ENCODE measurements at places on chromosomes 12 and 14. TPM values are rescaled to one million over a fixed set of nuclear protein-coding genes. Genes with fewer than 3 reads are reported as not detected.

PLEKHG7 gene
- not detected for total RNA-seq

PKP2 gene
- total RNA-seq = 3.6 TPM

ANAPC5 gene
- 111 TPM for total RNA-seq

SLCO1B1 gene
- total RNA-seq = 0.21 TPM

OTX2 gene
- total RNA-seq = 0.84 TPM

IL26 gene
- total RNA-seq = not detected

ADAMTS20 gene
- 2.0 TPM for total RNA-seq

NEDD1 gene
- 34.8 TPM for total RNA-seq

DTX1 gene
- total RNA-seq = 8.1 TPM

SOAT2 gene
- total RNA-seq = not detected

DNAAF2 gene
- 18.9 TPM for total RNA-seq

SPX gene
- 0.19 TPM for total RNA-seq

A2M gene
- total RNA-seq = 76.7 TPM

KRT82 gene
- total RNA-seq = not detected

CLEC4D gene
- total RNA-seq = not detected

SLC10A1 gene
- not detected for total RNA-seq

TAS2R19 gene
- 2.8 TPM for total RNA-seq

CCDC197 gene
- total RNA-seq = not detected

PPP1CC gene
- total RNA-seq = 293 TPM

MLH3 gene
- total RNA-seq = 34.2 TPM

KRT77 gene
- not detected for total RNA-seq

HPD gene
- total RNA-seq = 0.21 TPM

GDF3 gene
- total RNA-seq = not detected

TMTC1 gene
- total RNA-seq = 13.1 TPM

ABCC9 gene
- total RNA-seq = 2.8 TPM

C12orf50 gene
- 0.30 TPM for total RNA-seq

ARHGAP5 gene
- 114 TPM for total RNA-seq

DYRK2 gene
- total RNA-seq = 47.3 TPM

CMKLR1 gene
- total RNA-seq = 0.32 TPM

ZBTB42 gene
- total RNA-seq = 2.7 TPM

TOMM20L gene
- total RNA-seq = 0.52 TPM

INHBE gene
- total RNA-seq = 0.36 TPM

SLCO1C1 gene
- total RNA-seq = 0.36 TPM

SLC17A8 gene
- not detected for total RNA-seq

LRFN5 gene
- total RNA-seq = 1.3 TPM

AREL1 gene
- 51.5 TPM for total RNA-seq

SETD1B gene
- 25.9 TPM for total RNA-seq

TSHR gene
- not detected for total RNA-seq

NRXN3 gene
- 2.5 TPM for total RNA-seq

PTPN6 gene
- 1.1 TPM for total RNA-seq
